NCI-H2171 treated with DMSO at 0.1 percent for 48 hours (cell line): ENCODE measurements at places on chromosomes 1 and 21.

DNA sequence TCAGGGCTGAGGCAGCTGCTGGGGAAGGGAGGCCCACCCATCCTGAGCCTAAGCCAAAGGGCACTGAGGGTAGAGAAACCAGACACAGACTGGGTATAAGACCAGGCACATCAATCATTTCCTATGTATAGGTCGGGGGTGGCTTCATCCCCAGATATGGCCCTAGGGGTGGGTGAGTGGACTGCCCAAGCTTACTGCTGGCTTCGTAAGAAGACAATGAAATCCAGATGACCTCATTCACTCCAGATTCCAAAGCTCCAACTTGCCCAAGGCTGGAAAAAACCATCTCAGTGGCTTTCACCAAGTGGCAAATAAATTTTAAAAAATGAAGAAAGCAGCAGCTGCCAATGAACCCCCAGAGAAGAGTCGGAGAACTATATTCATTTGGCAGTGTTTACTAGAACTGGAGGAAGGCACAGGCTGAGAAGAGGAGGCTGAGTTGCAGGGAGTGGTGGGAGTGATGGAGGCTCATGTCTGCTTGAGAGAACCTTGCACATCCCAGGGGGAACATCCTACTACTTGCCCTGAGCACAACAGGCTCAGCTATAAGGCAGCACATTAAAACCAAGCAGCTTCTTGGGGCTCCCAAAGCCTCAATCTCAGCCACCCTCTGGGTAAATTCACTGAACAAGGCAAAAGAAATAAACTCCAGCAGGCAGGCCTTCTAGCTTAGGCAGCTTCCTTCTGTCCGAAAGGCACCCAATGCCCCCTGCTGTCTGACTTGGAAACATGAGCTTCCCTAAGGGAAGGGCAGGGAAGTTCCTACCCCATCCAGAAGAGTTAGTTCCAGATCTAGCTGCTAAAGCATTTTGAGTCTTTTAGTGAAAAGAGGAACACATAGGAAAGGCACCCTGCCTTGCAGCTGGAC lies 14.1 kb downstream of the PEA15 start:
- peak; percentile 33 for DNase-seq

GRCh38 chr1:219397511-219397910 lies 215.4 kb downstream of the ZC3H11B start:
- DNase-seq: no peak

DNA sequence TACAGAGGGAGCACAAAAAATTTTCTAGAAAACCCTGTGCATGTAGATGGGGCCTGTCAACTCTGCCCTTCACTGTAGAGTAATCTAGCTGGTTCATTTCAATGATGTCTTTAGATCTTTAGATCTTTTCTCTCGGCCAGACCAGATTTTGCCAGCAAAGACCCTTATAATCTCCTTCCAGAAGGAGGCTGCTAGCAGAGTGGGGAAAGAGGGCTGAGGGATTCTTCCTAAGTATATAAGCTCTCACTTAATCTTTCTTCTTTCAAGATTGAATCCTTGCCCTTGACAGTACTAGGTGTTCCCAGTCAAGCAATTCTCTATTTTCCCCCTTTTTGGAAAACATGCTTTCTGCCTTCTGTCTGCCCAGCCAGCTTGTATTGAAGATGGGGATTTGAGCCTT lies 34.3 kb downstream of the BCAS2 start:
- DNase-seq: no peak

DNA sequence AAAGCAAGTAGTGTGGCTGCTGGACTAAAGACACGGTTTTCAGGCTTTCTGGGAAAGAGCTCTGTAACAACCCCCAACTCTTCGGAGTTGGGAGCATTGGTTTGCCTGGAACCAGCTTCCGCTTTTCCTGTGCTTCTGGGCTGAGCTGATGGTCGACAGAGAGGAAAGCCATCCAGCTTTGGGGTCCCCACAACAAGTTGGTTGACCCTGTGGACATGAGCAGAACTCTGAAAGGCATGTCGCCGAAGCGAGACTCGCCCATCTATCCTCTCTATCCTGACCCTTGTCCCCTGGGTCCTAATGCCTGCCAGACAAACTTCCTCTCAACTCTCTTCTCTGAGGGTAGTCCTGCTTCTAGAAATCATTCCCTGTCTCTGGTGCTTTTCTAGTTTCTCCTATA lies 31.9 kb upstream of the FCGR2A start:
- DNase-seq: no peak

- peak; percentile 81 for DNase-seq
Measured at GRCh38 chr1:24415910-24416665, 486 bp downstream of the NIPAL3 start.

DNA sequence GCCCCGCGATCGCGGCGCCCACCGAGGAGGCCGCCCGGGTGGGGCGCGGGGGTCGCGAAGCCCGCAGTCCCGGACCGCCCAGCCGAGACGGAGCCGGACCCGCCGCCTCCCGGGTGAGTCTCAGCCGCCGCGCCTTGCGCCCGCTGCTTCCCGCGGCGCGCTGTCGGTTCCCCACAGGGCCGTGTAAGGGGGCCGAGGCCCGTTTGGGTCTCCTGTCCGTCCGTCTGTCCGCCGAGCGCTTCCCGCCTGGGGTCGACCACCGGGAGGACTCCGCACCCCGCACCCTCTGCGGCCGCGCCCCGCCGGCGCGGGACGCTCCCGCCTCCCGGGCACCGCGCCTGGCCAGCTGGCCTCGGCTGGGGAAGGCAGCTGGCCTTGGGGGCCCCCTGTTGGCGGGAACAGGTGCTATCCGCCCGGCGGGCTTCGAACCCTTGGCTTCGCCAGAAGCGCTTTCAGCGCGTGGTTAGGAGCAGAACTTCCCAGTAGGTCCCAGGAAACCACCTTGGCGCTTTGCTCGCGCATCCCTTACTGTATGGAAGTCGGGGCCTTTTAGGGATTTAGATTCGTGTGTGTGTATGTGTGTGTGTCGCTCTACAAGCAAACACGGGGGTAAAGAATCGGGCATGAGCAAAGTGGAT lies 414 bp downstream of the TMEM51 start:
- DNase-seq: peak; percentile 48

GRCh38 chr21:33099131-33099530 lies 29.2 kb downstream of the OLIG1 start:
- no peak for DNase-seq

DNA sequence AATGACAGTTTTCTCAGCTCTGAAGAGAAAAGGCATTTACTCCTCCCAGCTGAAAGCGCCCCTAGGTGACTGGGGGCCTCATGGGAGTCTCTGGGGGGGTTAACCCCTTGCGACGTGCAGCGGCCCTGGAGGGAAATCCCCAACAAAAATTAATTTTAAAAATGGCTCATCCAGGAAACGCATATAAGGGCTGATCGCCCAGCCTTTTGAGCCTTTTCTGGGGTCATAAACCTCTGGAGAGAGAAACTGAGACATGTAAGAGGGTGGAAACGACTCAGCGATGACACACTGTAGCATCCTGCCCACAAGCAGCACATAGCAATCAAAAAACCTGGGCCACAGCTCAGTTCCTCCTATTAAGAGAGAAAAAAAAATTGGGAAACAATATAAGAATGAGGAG lies 20.4 kb upstream of the HPDL start:
- DNase-seq: no peak

GRCh38 chr1:58497499-58497898 lies 49.0 kb downstream of the OMA1 start:
- no peak for DNase-seq

DNA sequence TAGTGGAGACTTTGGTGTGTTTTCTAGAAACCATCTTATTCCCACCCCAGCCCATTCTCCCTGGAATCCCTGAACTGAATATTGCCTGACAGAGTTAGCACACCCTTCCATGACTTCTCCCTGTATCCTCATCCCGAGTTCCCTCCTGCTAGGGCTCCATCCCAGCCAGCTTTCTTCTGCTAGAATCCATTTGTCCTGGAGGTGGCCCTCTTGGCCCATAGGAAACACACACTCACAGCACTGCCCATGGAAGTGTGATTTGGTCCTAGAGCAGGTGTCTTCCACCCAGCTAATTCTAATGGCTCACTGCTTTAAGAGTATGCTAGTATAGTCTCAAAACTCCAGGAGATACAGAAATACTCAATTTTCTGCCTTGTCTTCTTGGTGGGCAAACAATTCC lies 4.1 kb downstream of the KRTAP15-1 start:
- DNase-seq: no peak
